ENCODE measurements at places on chromosomes 12 and 14.

DNA sequence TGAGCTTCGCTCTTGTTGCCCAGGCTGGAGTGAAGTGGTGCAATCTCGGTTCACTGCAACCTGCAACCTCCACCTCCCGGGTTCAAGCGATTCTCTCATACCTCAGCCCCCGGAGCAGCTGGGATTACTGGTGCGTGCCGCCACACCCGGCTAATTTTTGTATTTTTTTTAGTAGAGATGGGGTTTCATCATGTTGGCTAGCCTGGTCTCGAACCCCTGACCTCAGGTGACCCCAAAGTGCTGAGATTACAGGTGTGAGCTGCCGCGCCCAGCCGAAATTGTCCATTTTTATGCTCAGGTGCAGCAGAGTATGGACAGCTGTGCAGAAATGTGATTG, 19.2 kb upstream of the CYP46A1 start:
- DNase-seq: no peak

DNA sequence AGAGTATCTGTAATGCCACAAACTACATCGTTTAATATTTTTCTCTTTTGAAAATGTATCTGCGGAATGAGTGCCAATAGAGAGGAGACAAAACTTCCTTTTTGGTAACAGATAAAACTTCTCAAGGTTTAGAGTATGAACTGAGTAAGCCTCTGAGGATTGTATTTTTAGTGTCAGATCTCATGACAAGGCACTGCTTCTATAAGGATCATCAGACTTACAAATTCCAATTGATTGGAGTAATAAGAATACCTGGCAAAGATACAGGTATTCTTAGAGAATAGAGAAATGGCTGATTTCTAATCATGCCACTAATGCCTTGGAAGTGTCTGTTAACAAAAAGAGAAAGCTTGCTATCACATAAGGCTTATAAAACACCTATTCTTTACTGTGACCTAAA, 45.3 kb downstream of the SLC35F4 start:
- DNase-seq: no peak

DNA sequence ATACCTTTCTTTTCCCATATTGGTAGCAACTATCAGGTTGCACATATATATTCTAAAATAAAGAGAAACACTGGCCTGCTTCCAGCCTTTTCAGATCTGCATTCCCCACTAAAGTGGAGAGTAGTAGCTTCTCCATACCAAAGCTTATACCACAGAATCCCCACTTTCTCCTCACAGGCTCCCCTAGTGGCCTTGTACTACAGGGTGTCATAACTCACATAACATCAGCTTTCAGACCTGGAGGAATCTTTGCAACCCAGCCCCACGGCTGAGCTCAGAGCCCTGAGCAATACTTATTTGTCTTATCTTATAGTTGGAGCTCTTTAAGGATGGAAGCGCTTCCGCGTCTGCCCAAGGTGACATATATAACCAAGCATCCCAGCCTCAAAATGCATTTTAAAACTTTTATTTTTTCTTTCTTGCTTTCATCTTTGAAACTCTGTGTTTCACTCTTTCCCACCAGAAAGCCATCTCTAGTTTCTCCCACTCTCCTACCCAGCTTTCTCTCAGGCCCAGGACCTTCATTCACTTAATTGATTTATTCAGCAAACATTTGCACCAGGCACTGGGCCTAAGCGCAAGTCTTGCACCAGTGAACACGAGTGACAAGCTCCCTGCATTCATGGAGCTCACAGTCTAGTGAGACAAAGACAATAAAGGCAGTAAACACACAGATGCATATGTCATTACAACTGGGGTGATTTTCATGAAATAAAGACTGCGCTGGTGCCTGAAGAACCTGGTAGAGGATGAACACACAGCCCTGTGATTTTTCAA, 254.7 kb downstream of the IPO8 start:
- DNase-seq: no peak

DNA sequence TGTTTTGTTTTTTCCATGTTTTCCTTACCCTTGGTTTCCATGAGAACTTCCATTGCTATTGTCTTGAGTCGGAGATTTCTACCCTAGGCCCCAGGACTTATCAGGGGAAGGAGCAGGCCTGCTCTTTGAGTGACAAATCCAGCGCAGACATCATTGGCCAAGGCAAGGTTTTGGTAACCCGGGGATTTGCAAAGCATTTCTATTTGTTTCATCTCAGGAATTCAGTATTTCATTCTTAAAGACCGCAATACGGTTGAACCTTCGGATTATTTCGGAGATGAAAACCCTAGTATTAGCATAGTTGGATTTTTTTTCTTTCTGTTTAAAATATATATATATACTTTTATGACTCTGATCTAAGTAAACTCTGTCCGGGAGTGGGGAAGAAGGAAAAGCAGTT, 62.0 kb downstream of the TMEM132C start:
- no peak for DNase-seq

DNA sequence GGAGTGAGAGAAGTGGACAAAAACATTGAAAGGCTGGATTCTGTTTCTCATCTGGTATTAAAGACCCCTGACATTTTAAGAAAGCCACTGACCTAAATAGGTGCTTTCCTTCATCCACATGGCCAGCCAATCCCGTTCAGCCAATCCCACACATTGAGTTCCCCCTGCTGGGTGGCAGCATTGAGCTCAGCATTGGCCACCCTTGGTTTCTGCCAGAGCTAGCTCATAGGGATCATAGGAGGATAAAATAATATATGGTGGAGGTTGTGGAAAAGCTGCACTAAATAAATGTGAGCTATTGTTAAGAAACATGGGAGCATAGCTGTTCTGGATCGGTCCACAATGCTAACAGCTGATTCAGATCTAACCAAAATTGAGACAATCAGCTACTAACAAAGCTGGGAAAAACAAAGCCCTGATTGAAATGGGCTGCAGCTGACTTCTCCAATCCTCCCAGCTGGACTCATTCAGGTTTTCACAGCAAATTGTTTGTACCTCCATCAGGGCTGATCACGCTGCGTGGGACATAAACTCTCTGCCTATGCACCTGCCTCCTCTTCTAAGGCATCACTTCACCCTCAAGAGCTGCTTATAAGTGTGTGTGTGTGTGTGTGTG, 256.5 kb downstream of the EMP1 start:
- no peak for DNase-seq

GRCh38 chr12:70449074-70449752, 83.1 kb downstream of the KCNMB4 start:
- no peak for DNase-seq

- DNase-seq: no peak
These were observed 133.0 kb downstream of the KIF26A start for GRCh38 chr14:104271391-104271790.

- no peak for DNase-seq
These were observed 28.5 kb downstream of the FAIM2 start for GRCh38 chr12:49875115-49875720.

- no peak for DNase-seq
These were observed 30.9 kb upstream of the LUM start for GRCh38 chr12:91142221-91142631.

DNA sequence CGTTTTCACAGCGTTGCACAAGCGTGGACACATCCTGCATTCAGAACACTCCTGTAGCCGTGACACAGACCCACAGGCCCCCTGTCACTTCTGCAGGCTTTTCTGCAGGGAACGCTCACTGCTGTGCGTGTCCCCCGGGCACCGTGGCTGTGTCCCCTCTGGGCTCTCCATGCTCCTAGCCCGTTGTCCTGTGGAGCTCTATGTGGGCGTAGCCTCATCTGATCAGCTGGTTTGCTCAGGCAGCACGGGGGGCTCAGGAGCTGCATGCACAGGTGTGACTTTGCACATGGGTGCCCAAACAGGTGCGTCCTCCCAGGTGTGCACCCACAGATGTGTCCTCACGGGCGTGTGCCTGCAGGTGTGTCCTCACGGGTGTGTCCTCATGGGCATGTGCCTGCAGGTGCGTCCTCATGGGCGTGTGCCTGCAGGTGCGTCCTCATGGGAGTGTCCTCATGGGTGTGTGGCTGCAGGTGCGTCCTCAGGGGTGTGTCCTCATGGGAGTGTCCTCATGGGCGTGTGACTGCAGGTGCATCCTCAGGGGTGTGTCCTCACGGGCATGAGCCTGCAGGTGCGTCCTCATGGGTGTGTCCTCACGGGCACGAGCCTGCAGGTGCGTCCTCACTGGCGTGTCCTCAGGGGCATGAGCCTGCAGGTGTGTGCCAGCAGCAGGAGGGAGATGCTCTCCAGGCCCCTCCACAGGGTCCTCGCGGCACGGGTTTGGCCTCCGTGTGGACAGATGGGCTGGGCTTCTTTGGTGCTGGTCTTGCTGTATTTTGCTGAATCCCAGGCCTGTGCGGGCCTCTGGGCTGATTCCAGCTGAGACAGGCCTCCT, 17.5 kb downstream of the MTA1 start:
- no peak for DNase-seq

- no peak for DNase-seq
These were observed 79.6 kb downstream of the EXOC5 start for GRCh38 chr14:57189070-57189469.

DNA sequence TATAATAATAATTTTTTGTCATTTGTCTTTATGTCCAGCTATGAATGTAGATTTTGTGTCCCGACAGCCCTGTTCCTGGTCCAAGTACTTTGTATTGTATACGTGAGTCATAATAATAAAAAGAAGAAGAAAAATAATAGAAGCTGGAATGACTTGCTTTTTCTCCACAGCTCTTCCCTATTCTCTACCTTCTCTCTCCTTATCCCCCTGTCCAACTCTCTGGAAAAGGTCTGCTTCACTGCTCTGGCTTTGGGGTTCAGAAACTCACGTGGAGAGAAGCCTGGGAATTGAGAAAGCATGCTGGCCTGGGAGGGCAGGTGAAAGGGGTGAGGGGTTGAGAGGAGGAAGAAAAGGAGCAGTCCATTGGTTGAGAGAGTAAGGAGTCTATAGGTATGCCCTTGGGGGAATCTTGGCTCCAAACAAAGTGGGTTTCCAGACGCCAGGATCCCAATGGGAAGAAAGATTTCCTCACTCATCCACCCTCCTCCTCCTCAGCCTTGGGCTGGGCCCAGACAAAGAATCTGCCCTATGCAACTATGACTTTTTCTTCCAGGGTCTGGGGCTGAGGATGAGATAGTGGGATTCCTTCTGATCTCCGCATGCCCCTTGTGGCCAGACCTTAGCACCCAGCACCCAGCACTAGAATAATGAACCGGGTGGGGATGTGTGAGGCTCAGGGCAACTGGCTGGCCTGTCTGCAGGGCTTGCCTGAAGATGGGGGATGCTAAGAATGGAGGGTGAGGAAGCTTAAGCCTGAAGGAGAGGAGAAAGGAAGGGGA, 4.0 kb downstream of the HOXC8 start:
- no peak for DNase-seq

DNA sequence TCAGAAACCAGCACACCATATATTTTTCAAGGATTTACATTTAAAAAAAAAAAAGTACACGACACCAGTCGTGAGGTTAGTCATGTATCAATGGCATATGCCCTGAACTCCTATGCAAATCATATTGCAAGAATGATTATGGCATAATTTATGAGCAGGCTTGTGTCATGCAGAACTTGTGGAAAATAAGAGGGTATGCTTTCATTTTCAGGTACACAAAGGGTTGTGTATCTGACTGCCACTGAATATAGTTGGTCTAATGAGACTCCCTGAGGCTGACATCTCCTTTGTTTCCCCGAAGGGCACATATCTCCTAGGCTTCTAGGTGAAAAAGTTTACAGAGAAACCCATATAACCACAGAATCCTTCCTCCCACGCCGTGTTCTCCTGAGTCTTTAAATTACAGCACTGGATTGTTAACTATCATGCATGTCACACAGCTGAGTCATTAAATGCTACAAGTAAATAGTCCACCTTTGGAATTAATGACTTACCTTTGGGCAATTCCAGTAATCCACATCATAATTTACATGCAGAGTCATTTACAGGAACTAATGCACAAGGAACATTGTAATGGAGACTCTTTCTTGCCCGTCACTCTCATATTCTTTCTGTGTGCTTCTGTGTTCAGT, 356.7 kb upstream of the DIO2 start:
- no peak for DNase-seq

- DNase-seq: no peak
These were observed 82.4 kb downstream of the WDR20 start for GRCh38 chr14:102222009-102222575.

DNA sequence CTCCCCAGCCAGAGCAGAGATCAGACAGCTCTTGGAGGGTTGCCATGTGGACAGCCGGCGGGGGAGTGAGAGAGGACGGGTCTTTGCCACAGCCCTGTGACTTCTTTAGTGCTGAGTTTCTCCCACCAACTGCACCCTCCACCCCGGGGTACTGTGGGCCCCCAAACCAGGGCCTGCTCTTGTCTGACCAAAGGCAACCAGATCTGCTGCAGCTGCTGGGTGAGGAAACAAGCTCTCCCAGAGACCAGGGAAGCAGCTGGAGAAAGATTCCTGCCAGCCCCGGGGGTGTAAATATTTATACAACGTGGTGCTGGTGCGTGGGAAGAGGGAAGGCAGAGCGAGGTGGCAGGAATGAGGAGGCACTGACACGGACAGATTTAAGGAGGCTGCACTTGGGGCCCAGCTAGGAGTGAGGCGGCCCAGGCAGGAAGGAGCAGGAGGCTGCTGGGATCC, 14.3 kb upstream of the ZFP36L1 start:
- no peak for DNase-seq

DNA sequence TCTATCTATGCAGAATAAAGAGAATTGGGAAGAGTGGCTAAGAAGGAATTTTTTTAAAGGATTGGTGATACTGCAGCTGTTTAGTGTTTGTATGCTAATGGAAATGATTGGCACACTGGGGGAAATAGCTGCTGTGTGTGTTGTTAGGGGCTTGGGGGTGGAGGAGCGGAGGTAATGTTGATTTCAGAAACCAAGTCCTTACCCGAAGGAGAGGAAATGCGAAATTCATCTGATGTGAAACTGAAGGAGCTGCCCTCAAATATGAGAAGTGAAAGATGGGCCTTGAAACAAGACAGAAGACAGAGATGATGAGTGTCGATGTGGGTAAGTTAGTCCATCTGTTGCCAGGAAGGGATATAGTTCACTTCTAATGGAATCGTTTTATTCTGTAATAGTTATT, 21.2 kb upstream of the RNASE12 start:
- DNase-seq: no peak

DNA sequence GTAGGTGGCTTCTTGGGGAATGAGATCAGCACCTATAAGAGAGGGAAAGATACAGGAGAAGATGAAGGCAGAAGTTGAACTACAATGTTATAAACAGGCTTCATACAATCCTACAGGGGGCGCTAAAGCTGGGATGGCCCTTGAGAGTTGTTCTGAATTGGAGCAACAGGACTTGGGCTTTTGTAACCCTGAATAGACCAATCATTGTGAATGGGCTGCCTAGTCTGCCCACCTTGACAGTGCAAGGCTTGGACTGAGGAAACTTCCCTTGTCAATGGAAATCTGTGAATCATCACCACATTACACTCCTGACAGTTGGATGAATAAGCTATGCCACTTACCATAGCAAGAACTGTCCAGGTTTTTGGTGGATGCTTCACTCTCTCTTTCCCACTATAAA, 306.1 kb downstream of the KCNC2 start:
- no peak for DNase-seq

- no peak for DNase-seq
These were observed 394.1 kb downstream of the C12orf75 start for GRCh38 chr12:105724641-105725040.
